Stimulated activated CD4-positive, alpha-beta T cell treated with anti-CD3 and anti-CD28 coated beads, Interleukin-12 subunit alpha, Interleukin-12 subunit beta, amount 100 ng/mL, for 4 hours (primary cell): ENCODE measurements at places on chromosomes 6 and 20.

DNA sequence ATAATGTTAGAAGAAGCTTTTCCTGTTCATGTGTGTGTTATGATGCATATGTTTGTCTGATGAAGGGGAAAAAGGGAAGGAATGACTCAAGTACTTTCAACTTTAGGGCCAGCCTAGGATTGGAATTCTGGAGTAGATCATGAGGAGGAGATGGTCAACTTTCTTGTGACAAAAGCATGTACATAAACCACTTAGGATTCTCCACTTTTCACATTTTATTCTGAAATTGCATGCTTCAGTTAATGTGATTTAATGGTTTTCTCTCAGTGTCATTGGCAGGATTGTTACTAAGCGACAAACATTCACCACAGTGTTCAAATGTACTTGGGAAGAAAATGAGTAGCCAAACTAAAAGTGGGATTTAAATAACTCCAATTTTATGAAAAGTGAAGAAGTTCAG lies 80.1 kb downstream of the UTRN start:
- DNase-seq, result no peak

DNA sequence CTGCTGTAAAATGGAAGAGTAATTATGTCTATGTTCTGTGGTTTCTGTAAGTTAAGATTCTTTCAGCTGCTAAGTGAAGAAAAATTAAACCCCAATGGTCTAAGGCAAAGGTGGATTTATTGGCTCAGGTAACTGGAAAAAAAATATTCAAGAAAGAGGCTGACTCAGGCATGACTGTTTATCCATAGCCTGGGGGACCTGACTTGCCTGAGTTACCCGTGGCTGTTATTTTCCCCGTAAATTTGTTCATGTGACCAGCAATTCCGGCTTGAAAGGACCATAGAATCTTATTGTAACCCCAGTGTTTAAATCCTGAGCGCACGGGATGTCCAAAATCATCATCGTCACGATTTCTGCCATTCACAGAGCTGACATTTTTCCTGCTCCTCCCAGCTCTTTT lies 32.3 kb upstream of the SULF2 start:
- no peak for DNase-seq

- DNase-seq, result no peak
These were observed 9.9 kb downstream of the GPX6 start for GRCh38 chr6:28505733-28506132.

- DNase-seq, result no peak
These were observed 57.2 kb upstream of the IRAK1BP1 start for GRCh38 chr6:78810146-78810545.

DNA sequence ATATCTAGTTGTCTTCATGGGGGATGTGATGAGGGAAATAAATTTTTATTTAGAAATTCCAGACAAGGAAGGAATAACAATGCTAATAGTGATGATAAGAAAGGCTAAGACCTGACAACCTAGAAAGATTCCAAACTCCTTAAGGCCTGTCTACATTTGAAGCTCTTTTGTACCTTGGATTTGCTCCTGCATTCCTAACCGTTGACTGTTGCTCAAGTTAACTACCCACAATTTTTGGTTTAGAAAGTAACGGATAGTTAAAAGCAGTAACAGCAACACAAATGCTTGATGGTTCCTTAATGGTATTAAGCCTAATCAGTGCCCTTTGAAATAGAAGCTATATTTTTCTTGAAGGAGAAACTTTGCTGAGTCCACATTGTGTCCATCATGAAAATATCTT lies 52.9 kb downstream of the TRMT11 start:
- no peak for DNase-seq
